ENCODE measurements at places on chromosomes 12 and 14.

- DNase-seq: no peak
Measured at GRCh38 chr14:94636744-94637412, 24.7 kb downstream of the SERPINA3 start.

GRCh38 chr12:90098132-90098779, 389.6 kb upstream of the ATP2B1 start:
- DNase-seq: no peak

DNA sequence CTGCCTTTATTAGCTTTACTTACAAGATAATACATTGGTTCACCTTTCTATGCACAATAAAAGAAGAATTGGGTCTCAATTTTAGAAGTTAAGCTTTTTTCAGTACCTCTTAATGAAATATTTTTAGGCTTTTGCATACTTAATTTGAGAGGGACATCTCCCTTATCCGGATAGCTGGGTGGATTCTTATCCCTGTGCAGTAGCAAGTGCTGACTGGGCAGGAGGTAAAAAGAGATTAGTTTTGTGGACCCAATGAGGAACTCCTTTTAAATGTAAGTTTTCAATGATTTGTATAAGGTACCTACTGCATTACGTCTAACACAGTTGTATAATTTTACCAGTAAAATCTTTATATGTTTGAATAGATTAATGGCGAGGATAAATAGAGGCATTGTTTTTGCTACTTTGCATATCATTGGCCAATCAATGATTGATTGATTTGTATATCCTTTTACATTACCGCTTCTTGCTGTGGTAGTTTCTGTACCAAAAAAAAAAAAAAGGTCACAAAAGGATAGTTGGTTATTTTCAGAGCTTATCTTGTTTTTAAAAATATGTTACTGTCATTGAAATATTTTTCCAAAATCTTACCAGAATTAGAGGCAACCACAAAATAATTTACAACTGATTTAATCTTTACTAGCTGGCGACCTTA, 2.2 kb downstream of the CPSF6 start:
- no peak for DNase-seq

DNA sequence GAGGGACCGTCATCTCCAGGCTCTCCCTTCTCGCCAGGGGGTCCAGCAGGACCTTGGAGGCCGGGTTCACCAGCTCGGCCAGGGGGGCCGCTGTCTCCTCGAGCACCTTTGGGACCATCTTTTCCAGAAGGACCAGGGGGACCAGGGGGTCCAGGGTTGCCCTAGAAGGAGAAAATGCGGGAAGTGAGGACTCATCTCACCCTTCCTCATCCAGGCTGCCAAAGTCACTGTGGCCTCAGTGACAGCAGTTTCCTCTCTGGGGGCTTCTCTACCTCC, 15.1 kb downstream of the TMEM106C start:
- DNase-seq: no peak

- DNase-seq: no peak
Measured at GRCh38 chr14:53963320-53964227, 6.9 kb upstream of the BMP4 start.

Data from activated CD8-positive, alpha-beta memory T cell treated with anti-CD3 and anti-CD28 coated beads, Interleukin-2, amount 50 U/mL, for 4 hours (primary cell).